T-cell (primary cell): ENCODE measurements at places on chromosomes 1 and 21.

DNA sequence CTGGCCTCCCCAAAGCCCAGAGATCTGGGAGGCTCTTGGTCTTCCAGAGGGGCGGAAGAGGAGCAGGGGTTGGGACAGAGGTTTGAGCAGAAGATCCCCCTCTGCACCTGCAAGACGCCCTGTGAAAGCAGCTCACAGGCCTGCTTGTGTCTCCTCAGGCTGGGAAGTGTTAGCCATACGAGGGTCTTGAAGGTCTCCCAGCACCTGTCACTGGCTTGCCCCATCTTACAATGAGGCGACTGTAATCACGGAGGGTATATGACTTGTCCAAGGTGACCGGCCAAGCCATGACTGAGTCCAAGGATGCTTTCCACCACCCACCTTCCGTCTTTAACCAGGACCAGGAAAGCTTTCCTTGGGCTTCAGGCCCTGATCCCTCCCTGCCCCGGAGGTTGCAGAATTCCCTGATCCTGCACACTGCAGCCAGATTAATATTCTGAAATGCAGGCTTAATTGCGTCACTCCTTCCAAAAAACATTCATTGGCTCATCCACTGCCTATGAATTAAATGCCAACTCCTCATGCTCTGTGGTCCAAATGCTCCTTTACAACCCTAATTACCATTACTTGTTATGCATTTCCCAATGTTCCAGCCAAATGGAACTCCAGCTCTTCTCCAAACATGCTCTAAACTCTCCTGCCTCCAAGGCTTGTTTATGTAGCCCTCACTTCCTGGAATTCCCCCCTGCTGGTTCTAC lies 64.0 kb downstream of the DDX20 start:
- H3K4me3 ChIP-seq = no peak overlapping the region
- H3K36me3 ChIP-seq = no peaks in the 10 kb centered on the region
- peaks cover 22% of the 10 kb centered on the region for H3K27me3 ChIP-seq
- H3K27ac ChIP-seq = no peak overlapping the region

DNA sequence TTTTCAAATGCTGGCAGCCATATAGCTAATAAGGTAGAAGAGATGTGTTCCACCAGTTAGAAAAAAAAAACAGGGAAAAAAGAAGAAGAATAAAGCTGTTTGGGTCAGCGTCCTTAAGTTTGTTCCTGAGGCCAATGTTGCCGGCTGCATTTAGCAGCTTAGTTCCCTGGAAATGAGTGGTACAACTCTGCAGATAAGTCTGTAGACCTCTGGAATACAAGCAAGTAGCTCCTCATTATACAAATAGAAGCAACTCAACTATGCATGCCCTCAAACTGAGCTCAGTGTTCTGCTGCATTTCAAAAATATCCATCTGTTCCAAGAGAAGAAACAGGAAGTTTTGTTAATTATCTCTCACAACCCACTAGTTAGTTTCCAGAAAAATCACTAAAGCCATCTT lies 181.2 kb upstream of the PKN2 start:
- H3K27ac ChIP-seq = no peak overlapping the region
- H3K27me3 ChIP-seq = no peaks in the 10 kb centered on the region
- DNase-seq = no peak
- no peaks in the 10 kb centered on the region for H3K4me1 ChIP-seq

GRCh38 chr1:228405200-228405978 lies 1.2 kb downstream of the TRIM11 start:
- H3K27me3 ChIP-seq = no peaks in the 10 kb centered on the region
- peaks cover 32% of the 10 kb centered on the region for H3K36me3 ChIP-seq
- H3K4me1 ChIP-seq = peaks cover 20% of the 10 kb centered on the region
- DNase-seq = no peak

DNA sequence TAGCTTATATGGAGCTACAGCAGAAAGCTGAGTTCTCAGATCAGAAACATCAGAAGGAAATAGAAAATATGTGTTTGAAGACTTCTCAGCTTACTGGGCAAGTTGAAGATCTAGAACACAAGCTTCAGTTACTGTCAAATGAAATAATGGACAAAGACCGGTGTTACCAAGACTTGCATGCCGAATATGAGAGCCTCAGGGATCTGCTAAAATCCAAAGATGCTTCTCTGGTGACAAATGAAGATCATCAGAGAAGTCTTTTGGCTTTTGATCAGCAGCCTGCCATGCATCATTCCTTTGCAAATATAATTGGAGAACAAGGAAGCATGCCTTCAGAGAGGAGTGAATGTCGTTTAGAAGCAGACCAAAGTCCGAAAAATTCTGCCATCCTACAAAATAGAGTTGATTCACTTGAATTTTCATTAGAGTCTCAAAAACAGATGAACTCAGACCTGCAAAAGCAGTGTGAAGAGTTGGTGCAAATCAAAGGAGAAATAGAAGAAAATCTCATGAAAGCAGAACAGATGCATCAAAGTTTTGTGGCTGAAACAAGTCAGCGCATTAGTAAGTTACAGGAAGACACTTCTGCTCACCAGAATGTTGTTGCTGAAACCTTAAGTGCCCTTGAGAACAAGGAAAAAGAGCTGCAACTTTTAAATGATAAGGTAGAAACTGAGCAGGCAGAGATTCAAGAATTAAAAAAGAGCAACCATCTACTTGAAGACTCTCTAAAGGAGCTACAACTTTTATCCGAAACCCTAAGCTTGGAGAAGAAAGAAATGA lies 37.6 kb downstream of the CENPF start:
- H3K4me3 ChIP-seq = peak overlapping the region; percentile 23
- no peaks in the 10 kb centered on the region for H3K27me3 ChIP-seq
- H3K4me1 ChIP-seq = peaks cover 12% of the 10 kb centered on the region
- H3K27ac ChIP-seq = peak overlapping the region; percentile 12

DNA sequence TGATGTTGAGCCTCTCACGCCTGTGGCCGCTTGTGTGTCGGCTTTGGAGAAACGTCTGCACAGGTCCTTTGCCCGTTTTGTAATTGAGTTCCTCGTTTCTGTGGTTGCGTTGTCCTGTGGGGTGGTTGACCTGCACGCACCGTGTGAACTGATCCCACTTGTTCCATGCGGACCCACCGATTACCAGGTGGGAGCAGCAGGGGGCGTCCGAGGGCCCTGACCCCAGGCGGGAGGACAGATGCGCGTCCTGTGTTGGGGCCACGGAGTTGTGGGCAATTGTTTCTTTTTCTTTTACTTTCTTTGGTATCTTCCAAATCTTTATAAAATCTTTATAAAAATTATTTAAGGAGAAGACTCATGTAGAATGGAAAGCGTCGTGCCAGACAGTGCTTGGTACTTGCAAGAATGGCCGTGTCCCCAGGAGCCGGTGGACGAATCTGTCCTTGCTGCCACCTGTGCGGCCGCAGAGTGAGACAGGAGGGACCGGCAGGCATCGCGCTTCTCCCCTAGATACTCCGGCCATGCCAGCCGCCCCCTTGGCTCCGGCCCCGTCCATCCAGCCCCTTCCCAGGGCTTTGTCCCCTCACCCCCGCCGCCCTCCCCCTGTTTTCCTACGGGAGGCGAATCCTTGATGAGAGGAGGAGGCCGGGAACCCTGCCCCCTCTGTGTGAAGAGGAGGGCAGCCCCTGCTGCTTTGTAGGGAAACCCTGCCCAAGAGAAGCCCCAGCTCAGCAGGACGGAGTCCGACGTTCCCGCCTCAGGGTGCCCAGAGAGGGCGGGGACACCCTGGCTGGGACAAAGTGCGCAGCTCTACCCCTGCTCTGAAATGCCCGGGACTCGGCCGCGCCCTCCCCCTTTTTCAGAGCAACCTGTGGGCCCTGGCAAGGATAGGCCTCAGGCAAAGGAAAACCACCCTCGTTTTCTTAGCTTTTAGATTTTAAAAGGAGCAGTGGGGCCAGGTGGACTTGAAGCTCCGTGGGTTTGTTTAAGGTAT lies 41.7 kb downstream of the PRKCZ start:
- H3K27me3 ChIP-seq = no peaks in the 10 kb centered on the region
- H3K4me1 ChIP-seq = no peaks in the 10 kb centered on the region
- no peak overlapping the region for H3K4me3 ChIP-seq
- no peaks in the 10 kb centered on the region for H3K36me3 ChIP-seq
- DNase-seq = no peak
- no peak overlapping the region for H3K27ac ChIP-seq

GRCh38 chr1:114315631-114316030 lies 162.0 kb upstream of the SYT6 start:
- no peaks in the 10 kb centered on the region for H3K27me3 ChIP-seq
- no peaks in the 10 kb centered on the region for H3K36me3 ChIP-seq
- H3K27ac ChIP-seq = no peak overlapping the region
- no peaks in the 10 kb centered on the region for H3K4me1 ChIP-seq
- no peak for DNase-seq
- no peak overlapping the region for H3K4me3 ChIP-seq
